ENCODE measurements at places on chromosomes 11 and 22.

- no peak for DNase-seq
These were observed 109.6 kb upstream of the CHORDC1 start for GRCh38 chr11:90332415-90332814.

DNA sequence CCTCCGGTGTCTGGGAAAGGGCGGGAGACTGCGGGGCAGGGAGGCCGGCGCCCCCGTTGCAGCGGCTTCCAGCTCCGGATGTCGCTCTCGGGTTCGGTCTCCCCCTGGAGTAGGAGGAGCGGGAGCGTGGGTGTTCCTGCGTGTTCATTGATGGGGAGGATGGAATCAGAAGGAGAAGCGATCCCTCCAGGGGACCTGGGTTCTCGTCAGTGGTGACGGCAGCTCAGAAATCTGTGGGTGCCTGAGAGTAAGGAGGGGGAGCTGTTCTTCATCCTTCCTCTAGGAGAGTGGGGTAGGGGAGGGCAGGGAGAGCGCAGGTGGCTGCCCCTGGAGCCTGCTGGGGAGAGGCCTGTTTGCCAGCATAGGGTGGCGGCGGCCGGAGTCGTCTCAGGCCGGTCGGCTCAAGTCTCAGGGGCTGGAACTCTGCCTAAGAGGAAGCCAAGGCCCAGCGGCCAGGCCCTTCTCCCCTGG lies 1.1 kb downstream of the UBASH3B start:
- DNase-seq: no peak

DNA sequence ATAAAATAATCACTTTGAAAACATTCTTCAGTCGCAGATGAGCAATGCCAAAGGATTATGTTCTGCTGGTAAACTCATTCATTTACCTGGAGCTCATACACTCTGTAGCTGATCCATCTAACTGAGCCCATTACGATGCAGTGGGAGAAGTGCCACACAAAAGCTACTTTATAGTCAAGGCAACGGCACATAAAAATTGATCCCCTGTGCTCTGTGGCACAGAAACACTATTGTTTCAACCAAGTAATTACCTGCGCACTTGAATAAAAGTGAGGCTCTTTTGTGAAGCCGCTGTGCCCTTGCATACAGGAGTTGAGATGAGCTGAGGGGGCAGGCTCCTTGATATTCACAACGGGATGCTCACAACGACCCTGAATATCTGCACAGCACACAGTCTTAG lies 7.2 kb downstream of the DKK3 start:
- DNase-seq: no peak

- DNase-seq: no peak
These were observed 98.6 kb downstream of the TENM4 start for GRCh38 chr11:79342236-79342635.

GRCh38 chr11:80280737-80281136 lies 839.9 kb upstream of the TENM4 start:
- no peak for DNase-seq

DNA sequence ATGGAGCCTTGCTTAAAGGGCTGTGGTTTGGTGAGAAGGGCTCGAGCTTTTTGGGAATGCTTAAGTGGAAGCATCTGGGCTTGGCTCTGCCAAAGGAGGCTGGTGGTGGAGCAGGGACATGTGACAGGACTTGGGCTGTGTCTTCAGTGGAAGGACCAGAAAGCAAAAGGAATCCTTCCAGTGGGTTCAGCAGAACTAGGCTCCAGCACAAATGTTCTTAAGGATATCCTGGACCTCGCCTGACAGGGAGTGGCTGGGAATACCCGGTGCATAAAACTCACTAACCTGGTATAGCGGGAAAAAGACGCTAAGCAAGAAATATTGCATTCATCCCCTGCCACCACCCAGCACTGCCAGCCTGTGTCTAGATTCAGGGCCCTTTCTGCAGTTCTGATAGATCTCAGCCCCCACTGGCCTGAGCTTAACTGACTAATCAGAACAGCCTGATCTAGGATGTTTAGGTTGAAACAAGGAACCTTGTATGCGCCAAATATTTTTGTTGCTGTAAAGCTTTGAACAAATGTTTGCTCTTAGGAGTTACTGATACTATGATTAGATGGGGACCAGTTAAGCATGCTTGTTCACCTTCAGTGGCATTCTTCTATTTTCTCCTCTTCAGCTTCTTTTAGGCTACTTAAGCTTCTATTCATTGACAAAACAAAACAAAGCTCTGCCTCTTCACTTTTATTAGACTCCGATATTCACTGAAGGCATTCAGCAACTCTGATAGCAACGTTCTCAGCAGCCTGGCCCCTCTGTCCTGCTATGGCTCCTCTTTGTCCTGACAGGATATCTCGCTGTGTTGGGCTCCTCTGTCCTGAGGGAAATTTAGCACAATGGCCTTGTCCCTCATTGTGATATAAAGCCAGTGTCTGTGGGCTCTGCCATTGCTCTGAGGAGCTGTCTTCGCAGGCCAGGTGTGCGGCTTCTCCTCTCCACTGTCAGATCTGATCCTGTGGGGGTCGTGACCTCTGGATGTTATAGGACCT lies 25.0 kb downstream of the PPFIBP2 start:
- DNase-seq: no peak

DNA sequence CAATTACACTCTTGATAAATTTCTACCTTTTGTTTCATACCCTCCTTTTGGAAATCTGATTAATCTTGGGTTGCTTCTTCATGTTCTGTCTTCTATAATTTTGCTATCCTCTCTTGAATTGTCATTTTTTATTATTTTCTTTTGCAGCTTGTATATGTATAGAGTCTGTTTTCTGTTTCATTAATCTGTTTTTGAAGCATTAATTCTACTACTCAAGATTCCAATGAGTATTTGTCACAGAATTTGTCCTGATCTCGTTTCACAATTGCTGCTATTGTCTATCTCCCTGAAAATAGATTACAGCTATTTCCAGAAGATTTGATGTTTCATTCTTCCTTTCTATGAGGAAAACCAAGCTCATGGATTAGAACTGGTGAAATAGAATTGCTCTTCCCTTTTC lies 406.1 kb downstream of the DYNC2H1 start:
- DNase-seq: no peak

- DNase-seq: no peak
These were observed 22.3 kb downstream of the ARHGAP42 start for GRCh38 chr11:100709233-100709957.

GRCh38 chr22:34973926-34974325 lies 92.0 kb upstream of the ISX start:
- DNase-seq: no peak

DNA sequence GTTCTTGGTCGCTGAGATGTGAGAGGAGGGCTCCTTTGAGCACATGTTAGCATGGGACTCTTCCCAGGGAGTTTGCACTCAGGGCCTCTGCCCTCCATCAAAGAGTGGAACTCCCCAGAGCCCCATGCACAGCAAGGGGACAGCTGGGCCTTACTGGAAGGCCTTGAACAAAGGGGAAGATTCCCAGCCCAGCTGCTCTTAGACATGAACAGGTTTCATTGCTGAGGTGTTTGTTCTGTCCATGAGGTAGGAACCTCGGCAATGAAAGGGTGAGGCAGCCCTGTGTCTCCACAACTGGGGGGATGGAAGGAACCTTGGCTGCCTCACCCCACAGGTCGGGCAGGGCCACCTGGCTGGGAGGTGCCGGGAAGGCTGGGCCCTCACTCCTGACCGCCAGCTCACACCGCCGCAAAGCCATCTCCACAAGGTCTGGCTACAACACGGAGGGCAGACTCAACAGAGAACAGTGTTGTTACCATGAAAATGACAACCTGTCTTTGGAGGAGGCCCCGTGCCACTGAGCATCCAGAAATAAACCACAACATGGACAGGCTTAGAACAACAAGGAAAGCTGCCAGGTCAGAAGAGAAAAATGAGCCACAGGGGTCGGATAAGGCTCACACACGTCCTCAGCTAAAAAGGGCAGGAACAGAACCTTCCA lies 3.2 kb downstream of the DERL3 start:
- no peak for DNase-seq

GRCh38 chr11:45272701-45273100 lies 13.4 kb downstream of the SYT13 start:
- no peak for DNase-seq

GRCh38 chr11:68140496-68141245 lies 19.5 kb upstream of the CHKA start:
- DNase-seq: no peak

Measured in stimulated activated CD8-positive, alpha-beta memory T cell treated with anti-CD3 and anti-CD28 coated beads, Interleukin-4, amount 100 ng/mL, for 24 hours (primary cell).